NCI-H1930 (cell line): ENCODE measurements at places on chromosomes 5 and 9.

DNA sequence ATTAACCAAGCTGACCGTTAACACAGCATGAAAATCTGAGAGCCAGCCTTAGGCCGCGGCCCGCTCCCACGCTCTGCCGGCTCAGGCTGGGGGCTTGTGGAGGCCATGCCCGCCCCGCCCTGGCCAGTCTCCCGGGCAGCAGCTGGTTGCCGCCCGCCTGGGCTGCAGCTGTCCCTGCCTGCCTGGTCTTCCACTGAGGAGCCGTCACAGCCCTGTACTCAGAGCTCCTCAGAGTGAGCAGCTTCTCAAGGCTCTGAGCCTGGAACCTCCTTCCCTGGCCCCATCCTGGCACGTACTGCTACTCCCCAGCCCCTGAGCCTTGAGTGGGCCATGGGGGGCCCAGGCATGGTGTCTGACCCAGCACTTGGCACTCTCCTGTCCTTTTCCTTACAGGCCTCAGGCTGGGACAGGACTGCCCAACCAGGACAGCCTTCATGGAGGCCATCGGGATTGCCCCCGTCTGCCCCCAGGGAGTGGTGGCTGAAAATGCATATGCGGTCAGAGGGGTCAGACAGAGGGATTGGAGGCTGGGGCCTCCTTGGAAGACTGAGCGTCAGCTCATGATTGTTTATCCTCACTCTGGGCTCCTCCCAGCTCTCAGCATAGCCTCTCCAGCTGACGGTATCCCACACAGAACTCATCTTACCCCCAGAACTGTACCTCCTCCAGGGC is 11.9 kb downstream of the FGFR4 start:
- no peak for DNase-seq

GRCh38 chr5:151408591-151409230 is 38.7 kb upstream of the SLC36A1 start:
- no peak for DNase-seq

DNA sequence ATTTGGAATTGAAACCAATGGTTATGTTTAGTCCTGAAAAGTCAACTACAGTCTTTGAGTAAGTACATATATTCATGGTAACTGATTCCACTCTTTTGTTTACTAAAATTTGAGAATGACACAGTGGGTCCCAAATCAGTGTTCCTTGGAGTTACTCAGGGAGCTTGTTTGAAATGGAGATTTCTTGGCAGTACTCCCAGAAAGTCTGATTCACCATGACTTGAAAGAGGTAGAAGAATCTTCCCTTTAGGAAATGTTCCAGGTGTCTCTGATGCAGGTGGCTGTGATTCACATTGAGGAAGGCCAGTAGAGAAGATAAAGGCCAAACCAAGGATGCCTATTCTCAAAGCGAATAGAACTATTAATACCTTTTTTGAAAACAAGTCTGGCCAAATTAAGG is 1078.3 kb downstream of the CDH12 start:
- no peak for DNase-seq

GRCh38 chr5:173782671-173783101 is 105.5 kb upstream of the CPEB4 start:
- no peak for DNase-seq

- DNase-seq, result no peak
These were observed 218.5 kb downstream of the C9orf50 start for GRCh38 chr9:129402371-129402739.

DNA sequence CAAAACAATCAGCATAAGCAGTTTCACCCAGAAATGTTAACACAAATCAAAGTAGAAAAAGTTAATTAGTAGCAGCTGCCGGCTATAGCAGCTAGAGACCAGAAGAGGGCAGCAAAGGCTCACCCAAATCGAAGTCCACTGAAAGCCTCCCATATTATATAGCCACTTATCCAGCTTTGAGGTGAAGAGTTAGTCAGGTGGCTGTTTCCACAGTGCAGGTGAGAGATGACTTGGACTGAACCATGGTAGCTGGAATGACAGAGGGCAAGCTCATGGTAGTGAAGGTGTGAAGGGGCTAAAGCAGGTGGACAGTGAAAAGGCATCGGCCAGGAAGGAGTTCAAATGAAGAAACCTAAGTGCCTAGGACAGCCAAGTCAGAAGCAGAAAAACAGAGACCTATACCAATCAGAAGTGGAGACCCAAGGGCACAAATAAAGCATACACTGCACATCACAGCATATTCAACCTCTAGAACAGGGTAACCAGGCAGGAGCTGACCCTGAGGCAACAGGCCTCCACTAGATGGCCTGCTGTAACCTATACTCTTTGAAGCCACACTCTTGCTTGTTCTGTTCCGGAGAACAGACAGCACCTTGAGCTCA is 7.2 kb upstream of the RNF38 start:
- peak; percentile 42 for DNase-seq

DNA sequence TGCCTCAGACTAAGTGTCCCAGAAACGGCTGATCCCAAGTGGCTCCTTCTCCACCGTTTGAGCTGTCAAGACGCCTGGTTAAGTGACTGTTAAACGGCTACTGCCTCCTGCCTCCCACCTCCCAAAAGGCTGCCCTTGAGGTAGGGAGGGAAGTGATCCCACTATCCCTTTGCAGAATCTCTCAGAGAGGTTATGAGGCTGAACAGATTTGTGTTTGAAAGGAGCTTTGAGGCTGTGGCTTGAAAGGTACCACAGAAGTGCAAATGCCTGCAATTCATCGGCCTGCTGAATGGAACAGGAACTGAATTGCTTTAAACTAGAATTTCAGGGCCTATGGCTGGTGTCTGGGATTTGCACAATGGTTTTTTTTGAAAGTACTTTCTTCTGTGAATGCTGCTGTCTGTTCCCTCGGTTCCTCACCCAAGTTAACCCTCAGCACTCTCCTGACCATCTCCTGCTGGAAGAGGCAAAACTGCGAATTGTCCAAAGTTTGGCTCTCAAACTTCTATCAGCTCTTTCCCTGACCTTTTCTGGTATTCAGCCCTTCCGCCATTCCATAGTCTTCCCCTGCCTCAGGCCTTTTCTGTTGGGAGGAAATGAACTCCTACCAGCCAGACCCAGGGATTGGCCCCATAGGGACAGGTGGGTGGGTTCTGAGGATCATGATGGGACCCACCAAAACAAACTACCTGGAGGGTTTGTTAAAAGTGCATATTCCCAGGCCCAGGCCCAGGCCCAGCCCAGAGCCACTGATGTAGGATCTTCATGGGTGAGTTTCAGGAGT is 453.3 kb downstream of the KDM4C start:
- no peak for DNase-seq

- DNase-seq, result no peak
These were observed 547 bp downstream of the CLTA start for GRCh38 chr9:36191290-36191645.

DNA sequence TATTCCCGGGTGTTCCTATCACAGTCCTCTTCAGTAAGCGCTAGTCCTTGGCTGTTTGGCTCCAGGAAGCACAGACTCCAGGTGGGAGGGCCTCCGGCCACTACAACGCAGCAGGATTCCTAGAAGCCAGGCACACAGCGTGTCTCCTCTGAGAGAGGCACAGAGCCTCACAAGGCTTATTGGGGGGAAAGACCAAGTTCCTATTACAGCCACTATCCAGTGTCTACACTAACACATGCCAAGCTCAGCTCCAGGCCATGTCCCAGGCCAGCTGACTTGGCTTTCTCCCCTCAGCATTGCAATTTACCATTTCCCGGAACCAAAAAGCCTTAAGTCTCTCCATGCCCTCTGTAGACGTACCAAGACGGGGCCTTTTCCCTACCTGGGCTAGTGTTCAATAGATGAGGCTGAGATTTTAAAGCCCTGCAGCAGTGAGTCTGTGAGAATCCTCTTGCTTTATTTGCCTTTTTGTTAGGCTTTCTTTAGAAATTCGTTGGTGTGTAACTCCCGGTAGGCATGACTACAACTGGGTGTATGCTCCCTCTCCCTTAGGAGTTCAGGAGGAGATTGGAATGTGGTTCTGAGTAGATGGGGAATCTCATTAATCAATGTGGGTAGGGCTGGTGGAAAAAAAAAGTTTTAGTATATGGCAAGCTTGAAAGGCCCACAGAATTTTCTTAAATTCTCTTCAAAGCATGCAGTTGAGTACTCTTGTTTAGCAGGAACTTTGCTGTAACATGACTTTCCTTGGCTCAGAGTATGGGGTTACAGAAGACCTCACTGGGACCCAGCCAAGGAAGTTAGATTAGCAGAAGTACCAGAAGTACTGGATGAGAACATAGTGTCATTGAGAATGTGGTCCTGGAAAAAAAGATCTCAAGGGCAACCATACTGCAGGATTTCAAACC is 84.3 kb upstream of the SLC1A3 start:
- DNase-seq, result no peak

DNA sequence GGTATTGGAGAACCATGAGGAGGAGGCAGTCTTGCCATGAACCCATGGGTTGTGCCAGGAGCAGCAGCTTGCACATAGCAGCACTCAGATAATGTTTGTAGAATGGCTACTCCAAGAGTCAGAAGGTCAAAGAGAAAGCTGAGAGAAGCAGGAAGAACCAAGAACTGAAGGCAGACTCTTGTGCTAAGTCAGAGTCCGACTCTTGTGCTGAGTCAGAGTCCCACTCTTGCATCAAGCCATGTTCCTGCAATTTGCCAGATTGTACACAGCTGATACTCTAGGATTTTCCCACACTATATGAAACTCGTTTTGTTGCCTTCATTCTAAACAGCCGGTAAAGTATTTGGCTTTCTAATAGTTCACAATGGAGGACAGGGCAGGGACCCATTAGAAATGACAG is 26.2 kb upstream of the HSPA9 start:
- no peak for DNase-seq

DNA sequence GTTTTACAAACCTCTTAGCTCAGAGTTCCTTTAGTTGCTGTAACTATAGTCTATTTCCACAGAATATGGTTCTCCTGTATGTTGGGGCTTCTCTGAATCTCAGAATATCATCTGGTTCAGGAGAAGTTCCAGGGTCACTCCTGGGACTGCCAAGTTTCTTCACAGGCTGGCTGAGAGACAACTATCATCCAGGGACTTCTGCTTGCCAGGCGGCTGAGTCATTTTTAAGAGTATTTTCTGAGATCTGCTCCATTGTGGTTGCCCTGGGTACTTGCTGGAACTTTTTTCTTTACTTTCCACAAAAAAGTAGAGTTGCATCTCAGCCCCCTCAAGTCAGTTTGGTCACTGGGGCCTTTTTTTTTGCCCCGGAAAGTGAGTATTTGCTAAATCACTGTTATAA is 566.5 kb downstream of the LRRC70 start:
- DNase-seq, result no peak

DNA sequence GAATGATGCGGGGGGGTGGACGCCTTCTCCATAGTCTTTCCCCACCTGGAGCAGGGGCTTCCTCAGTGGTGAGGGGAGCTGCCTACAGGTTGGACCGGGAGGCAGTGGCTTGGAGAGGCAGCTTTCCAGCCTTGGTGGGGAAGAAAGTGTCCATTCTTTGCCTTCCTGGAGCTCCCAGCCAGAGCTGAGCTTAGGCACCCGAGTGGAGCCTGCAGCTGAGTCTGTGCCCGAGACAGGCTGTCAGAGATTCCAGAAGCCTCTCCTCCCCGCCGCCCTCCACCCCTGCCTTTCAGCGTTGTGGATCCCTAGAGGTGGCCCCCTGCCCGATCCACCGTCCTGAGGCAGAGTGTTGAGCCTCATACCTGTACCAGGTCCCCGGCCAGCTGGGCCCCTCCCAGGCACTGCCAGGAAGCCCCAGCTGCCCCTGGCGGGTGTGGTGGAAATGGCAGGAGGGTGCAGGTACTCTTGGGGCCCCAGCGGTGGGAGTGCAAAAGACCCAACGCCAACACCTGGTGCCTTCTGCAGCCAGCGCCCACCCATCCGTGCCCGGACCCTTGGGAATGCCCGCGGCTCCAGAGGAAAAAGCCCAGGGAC is 112.0 kb downstream of the RXRA start:
- DNase-seq, result no peak

- no peak for DNase-seq
These were observed 159.4 kb upstream of the S1PR3 start for GRCh38 chr9:88831713-88832407.

DNA sequence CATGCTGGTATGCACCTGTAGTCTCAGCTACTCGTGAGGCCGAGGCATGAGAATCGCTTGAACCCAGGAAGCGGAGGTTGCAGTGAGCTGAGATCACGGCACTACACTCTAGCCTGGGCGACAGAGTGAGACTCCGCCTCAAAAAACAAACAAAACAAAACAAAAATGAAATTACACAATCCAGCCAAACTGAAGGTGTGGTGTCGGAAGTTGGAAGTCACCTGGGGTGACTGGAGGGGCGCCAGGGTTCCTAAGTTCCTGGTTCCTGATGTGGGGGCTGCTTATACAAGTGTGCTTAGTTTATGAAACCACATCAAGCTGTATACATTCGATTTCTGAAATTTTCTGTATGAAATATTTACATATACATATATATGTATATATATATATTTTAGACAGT is 3.7 kb upstream of the DOLPP1 start:
- no peak for DNase-seq

- no peak for DNase-seq
These were observed 84.0 kb downstream of the PALM2AKAP2 start for GRCh38 chr9:109863961-109864360.

- DNase-seq, result no peak
These were observed 23.1 kb upstream of the SHB start for GRCh38 chr9:38092200-38092524.

GRCh38 chr5:94715768-94716167 is 97.3 kb downstream of the SLF1 start:
- DNase-seq, result no peak

DNA sequence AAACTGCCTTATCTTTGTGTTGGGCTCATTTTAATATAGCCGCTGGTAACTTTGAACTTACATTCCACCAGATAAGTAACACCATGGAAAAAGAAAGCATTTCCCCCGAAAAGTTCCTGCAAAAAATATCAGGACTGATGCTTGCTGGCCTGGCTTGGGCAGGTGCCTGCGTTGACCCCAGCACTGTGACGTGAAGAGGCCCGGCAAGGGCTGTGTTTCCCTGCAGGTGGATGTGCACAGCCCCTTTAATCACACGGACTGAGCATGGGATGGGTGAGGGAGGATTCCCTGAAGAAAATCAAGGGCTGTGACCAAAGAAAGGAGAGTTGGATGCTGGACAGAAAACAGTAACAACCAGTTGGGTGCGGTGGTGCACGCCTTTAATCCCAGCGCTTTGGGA is 138.2 kb downstream of the NSG2 start:
- DNase-seq, result no peak

DNA sequence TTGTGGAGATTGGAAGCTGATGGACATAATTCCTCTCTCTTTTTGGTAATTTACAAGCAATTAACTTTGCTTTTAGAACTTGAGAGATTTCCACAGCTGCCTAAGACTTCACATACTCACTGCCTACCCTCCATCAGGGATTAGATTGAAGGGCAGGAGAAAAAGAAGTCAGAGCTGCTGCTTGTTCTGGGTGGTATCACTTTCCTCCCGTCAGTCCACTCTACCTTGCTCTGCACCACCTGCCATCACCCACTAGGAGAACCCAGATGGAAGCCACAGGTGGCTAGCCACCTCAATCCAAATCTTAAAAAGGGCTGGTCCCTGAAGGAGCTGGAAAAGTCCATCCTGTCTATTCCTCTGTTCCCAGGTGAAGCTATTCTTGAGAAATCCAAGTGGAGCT is 10.5 kb downstream of the IRF1 start:
- DNase-seq, result no peak

DNA sequence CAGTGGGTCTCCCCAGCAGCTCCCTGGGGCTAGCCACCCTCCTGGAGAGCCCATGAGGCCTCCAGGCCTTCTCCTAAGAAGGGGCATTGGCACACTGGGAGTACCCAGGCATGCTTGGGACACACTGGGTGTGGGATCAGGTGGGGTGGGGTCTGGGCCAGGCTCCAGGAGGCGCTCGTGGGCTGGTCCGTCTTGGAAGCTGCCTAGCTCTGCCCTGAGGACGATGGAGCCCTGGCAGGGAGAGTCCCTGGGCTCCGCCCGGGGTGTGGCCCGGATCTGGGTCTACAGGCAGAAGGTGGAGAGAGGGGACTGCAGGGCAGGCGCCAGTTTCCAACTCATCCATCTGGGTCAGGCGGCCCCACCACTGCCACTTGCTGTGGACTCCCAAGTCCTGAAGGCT is 2.4 kb downstream of the PRRX2 start:
- DNase-seq, result no peak
